ENCODE measurements at places on chromosomes 11 and 22. TPM values are rescaled to one million over a fixed set of nuclear protein-coding genes. Genes with fewer than 3 reads are reported as not detected.

- DNase-seq: no peak
Observed at GRCh38 chr22:41831383-41831782, 1.5 kb upstream of the SREBF2 start.

- DNase-seq: no peak
Observed at GRCh38 chr22:32539631-32540421, 65.2 kb downstream of the FBXO7 start.

GRCh38 chr22:45064313-45065278 lies 54.8 kb upstream of the PHF21B start:
- DNase-seq: no peak

DNA sequence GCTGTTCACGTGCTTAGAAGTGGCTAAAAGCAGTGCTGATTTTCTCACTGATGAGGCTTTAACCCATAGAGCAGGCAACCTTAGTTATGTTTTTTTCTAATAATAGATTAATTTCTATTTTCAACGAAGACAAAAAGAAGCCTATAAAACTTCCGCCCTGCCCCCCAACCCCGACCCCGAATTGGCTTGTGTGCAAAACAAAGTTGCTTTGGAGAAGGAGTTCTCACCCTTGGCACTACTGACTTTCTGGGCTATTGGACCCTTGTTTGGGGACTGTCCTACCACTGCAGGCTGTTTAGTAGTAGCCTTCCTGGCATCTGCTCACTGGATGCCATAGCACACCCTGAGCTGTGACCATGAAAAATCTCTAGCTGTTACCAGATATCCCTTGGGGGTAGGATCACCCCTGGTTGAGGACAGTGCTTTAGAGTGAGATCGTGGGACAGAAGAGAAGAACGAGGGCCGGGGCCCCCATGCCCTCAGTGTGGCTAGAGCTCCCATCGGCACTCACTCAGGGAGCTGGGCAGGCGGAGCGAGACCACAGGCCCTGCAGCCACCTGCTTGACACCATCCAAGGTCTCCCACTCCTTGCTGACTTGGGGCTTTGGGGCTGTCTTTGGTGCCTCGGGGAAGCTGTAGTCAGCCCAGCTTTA lies 16.9 kb downstream of the SLC37A2 start:
- no peak for DNase-seq

DNA sequence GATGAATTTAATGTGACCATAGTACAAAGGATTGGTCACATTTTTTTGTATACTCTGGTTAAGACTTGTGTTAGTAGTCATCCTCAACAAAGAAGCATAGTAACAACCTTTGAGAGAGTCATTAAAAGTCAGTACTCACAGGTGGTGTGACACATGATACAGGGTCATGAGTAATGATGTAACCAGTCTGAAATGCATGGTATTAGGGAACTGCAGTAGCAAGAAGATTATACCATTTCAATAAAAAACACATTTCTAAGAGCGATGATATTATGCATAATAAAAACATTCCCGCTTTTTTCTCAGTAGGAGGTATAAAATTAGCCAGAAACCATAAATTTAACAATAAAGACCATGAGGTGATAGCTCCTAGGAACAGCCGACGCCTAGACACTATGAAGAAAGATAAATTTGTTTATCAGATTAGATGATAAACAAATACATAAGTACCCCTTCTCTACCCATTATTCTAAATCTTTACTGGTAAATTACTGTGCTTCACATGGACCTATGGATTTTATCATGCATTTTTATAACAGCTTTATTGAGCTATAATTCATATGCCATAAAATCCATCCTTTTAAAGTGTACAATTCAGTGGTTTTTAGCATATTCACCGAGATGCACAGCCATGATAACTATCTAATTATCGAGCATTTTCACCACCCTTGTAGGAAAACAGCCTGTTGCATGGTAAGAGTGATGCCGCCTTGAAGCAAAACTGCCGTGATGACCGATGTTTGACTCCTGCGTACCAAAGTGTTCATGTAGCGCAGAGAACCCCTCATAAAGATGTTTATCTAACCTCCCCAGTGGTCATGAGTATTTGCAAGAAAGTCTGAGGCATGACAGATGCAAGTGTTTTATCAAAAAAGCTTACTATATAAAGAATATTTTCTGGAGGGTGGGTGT lies 41.8 kb downstream of the TMPRSS5 start:
- DNase-seq: no peak

OR51Q1 gene
- total RNA-seq: not detected

Data from natural killer cell treated with Interleukin-12 subunit alpha and Interleukin-12 subunit beta and Interleukin-15 and Interleukin-18, amount 100 ng/mL, for 72 hours (primary cell).